Muscle of back (tissue), 13 donors: ENCODE measurements at places on chromosomes 1 and 21. TPM values are rescaled to one million over a fixed set of nuclear protein-coding genes. Genes with fewer than 3 reads are reported as not detected.

SCMH1 gene
- 30.0 TPM for polyA plus RNA-seq

CELF3 gene
- 0.78 TPM for polyA plus RNA-seq

AKNAD1 gene
- polyA plus RNA-seq: 1.3 TPM

AK5 gene
- 8.8 TPM for polyA plus RNA-seq

NBPF12 gene
- polyA plus RNA-seq: 14.3 TPM

SPATA1 gene
- 0.96 TPM for polyA plus RNA-seq

ADCY10 gene
- 0.05 TPM for polyA plus RNA-seq

GJA4 gene
- polyA plus RNA-seq: 49.9 TPM

CRNN gene
- polyA plus RNA-seq: not detected

FGR gene
- 1.4 TPM for polyA plus RNA-seq

KCNA3 gene
- 0.26 TPM for polyA plus RNA-seq

OR2T11 gene
- polyA plus RNA-seq: not detected

GUCA2A gene
- not detected for polyA plus RNA-seq

SLAMF7 gene
- 0.09 TPM for polyA plus RNA-seq

F5 gene
- polyA plus RNA-seq: 1.3 TPM

FCRL5 gene
- polyA plus RNA-seq: 0.05 TPM

IGSF9 gene
- polyA plus RNA-seq: 0.56 TPM

NR5A2 gene
- 3.6 TPM for polyA plus RNA-seq

ZSWIM5 gene
- polyA plus RNA-seq: 0.67 TPM

MXRA8 gene
- 63.6 TPM for polyA plus RNA-seq

CGN gene
- polyA plus RNA-seq: 1.7 TPM

DEPDC1 gene
- 5.9 TPM for polyA plus RNA-seq

SLC44A5 gene
- 0.11 TPM for polyA plus RNA-seq

PADI1 gene
- 0.59 TPM for polyA plus RNA-seq

DBT gene
- 12.0 TPM for polyA plus RNA-seq

TMEM52 gene
- 70.8 TPM for polyA plus RNA-seq

SV2A gene
- polyA plus RNA-seq: 3.0 TPM

CD1B gene
- polyA plus RNA-seq: not detected

LYPD8 gene
- not detected for polyA plus RNA-seq

ACKR1 gene
- polyA plus RNA-seq: 2.2 TPM

FBXO28 gene
- 20.4 TPM for polyA plus RNA-seq

TSPAN1 gene
- polyA plus RNA-seq: not detected

CCT3 gene
- 215 TPM for polyA plus RNA-seq

MLLT11 gene
- 19.4 TPM for polyA plus RNA-seq

PCP4L1 gene
- 0.39 TPM for polyA plus RNA-seq

NBPF6 gene
- polyA plus RNA-seq: not detected

VSIG8 gene
- 0.12 TPM for polyA plus RNA-seq

LIN28A gene
- polyA plus RNA-seq: not detected

OR2AK2 gene
- not detected for polyA plus RNA-seq

KLF17 gene
- polyA plus RNA-seq: 0.13 TPM

OR2G6 gene
- not detected for polyA plus RNA-seq
